ENCODE measurements at places on chromosomes 12 and 14.

GRCh38 chr12:96194576-96194889 is 358 bp downstream of the ELK3 start:
- DNase-seq: no peak

GRCh38 chr12:83932011-83932410 is 980.6 kb downstream of the SLC6A15 start:
- DNase-seq: no peak

- DNase-seq: no peak
Observed at GRCh38 chr12:65740506-65740872, 83.8 kb upstream of the HMGA2 start.

GRCh38 chr14:92274055-92274454 is 48.9 kb upstream of the SLC24A4 start:
- no peak for DNase-seq
